Right atrium auricular region (tissue), 2 donors: ENCODE measurements at places on chromosomes 4 and X.

- DNase-seq: no peak
Measured at GRCh38 chr4:127559981-127560380, 72.8 kb upstream of the INTU start.

- no peak for DNase-seq
Measured at GRCh38 chrX:71909956-71910355, 689 bp upstream of the NHSL2 start.

GRCh38 chr4:76736414-76736813 lies 161.5 kb downstream of the SOWAHB start:
- no peak for DNase-seq

GRCh38 chrX:115898382-115899001 lies 272.1 kb upstream of the AGTR2 start:
- no peak for DNase-seq

GRCh38 chr4:87068583-87069021 lies 133.8 kb downstream of the AFF1 start:
- DNase-seq: no peak

DNA sequence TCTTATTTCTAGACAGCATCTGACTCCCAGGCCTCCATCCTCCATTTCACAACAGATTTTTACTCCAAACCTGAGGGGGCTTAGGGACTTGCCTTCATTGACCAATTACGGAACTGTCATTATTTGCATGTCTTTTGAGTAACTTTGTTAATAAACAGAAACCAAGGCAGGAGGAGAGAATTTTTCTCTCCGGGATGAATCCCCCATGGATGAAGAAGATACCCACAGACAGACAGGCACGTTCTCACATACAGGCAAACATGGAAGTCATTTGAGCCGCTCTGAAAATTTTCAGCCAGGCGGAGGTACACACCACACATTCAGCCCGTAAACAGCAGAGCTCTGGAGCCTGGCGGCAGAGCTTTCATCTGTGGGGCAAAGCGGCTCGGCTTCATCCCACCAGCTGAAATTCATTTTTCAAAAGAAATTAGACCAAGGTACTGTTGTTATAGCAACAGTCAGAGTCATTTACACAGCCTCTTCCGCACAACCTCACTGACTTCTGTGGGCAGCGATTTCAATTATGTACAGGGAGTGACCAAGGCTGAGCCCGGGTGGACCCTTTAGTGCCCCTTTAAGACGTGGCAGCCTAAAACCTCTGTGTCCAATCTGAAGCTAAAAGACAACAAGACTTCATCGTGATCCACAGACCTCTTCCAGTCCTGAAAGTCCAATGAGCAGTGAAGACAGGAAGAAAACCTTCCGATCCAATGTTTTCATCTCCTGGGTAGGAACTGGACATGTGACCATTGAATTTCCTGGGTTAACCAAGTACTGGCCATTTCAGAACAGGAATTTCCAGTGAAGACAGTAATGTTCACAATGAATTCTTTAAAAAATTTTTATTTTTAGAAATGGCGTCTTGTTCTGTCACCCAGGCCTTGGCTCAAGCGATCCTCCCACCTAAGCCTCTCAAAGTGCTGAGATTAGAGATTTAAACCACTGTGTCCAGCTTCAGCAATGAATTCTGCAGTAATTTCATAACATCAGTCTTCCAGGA lies 237.0 kb downstream of the MGST2 start:
- no peak for DNase-seq

DNA sequence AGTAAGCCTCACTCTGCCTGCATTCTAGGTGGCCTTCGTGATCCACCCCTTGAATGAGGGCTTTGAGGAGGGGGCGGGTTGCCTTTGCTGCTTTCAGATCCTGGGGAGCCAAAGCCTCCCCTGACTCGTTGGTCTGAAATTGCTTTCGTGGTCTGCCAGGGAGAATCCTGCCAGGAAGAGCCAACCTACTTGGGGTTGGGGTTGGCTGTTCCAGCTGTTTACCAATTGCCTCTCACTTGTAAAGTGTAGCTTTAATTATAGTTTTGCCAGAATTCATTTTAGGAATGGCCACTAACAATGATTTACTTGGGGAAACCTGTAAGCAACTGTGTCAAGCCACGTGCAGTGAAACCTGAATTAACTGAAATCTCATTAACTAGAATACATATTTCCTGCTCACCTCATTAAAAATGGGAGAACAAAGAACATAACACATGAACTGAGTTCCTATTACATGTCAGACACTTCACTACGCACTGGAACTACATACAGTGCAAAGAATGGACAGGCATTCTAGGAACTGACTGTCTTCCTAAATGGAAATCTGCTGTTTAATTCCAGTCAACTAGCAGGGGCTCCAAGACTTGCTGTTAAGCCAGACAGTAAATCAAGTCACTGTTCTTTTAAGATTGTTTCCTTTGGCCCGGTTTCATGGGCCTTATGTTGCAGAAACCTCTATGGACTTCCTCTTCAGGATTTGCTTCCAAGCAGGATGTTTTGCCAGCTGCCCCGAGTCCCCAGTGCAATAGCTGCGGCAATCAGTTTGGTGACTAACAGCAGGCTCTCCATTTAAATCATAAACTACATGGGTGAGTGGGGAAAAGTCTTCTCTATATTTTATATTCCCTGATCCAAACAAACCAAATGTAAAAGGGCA lies 16.4 kb upstream of the NKRF start:
- no peak for DNase-seq

DNA sequence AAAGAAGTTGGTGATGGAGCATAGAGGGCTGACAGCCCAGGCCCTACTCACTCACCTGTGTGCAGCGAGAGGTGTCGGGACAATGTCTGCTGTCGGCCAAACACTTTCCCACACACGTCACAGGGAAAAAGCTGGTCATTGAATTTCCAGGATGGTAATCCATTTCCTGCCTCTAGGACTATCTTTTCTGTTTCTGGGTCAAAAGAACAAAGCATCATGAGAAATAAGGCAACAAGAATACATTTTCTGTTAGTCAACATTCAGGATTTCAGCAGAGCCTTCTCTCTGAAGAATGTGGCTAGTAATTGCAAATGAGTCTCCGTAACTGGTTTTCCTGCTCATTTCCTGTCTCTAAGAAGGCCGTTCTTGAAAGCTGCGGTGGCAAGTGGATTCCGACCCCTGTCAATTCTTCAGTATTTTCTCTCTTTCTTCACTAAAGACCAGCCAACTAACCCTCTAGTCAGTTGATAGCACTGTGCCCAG lies 99.4 kb downstream of the C4orf51 start:
- no peak for DNase-seq

DNA sequence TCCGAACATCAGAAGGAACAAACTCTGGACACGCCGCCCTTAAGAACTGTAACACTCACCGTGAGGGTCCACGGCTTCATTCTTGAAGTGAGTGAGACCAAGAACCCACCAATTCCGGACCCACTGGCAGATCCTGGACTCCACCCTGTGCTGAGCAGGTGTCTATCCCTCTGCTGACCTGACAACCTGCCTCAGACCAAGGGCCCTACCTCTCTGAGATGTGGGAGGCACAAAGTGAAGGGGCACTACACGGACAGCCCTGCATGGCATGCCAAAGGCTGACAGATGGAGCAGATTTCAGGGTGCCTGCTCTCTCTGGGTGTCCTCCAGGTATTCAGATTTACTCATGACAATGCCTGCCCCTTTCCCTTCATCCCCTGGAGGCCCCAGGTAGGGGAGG lies 14.0 kb upstream of the HSFX1 start:
- DNase-seq: peak; percentile 28
